ENCODE measurements at places on chromosomes 3 and 15. TPM values are rescaled to one million over a fixed set of nuclear protein-coding genes. Genes with fewer than 3 reads are reported as not detected.

Gene COL6A6
- 10.5 TPM for total RNA-seq

Gene SIDT1
- 32.5 TPM for total RNA-seq

Gene CADPS
- total RNA-seq, result not detected

Gene DNAH1
- total RNA-seq, result 11.2 TPM

Gene ADAMTS9
- total RNA-seq, result 54.9 TPM

Gene CLRN1
- total RNA-seq, result not detected

Gene FBXO40
- not detected for total RNA-seq

Gene C3orf85
- not detected for total RNA-seq

Gene LSMEM2
- not detected for total RNA-seq

Gene TGM4
- total RNA-seq, result not detected
